ENCODE measurements at places on chromosomes 2 and 18.

DNA sequence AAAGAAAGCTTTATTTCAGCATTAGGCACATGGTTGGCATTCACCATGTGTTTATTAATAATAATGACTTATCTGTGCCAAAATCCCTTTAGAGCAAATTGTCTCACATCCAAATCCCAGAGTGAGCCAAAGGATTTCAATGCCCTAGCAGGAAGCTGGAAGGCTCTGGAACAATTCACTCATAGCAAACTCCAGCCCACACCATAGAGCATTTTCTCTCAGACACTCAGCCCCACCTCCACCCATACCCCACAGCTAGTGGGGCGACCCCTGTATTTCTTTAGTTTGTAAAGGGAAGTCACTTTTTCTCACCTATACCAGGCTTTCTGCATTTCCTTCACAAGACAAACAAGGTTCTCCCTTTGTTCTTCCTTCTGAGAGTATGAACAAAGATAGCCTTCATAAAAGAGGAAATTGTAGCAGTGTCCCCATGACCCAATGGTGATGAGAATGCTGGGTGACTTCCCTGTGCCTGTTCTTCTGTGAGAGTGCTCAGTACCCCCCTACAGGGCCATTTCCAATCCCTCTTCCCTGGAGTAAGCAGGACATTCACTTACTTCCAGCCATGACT, 100.1 kb upstream of the APCDD1 start:
- DNase-seq = no peak

DNA sequence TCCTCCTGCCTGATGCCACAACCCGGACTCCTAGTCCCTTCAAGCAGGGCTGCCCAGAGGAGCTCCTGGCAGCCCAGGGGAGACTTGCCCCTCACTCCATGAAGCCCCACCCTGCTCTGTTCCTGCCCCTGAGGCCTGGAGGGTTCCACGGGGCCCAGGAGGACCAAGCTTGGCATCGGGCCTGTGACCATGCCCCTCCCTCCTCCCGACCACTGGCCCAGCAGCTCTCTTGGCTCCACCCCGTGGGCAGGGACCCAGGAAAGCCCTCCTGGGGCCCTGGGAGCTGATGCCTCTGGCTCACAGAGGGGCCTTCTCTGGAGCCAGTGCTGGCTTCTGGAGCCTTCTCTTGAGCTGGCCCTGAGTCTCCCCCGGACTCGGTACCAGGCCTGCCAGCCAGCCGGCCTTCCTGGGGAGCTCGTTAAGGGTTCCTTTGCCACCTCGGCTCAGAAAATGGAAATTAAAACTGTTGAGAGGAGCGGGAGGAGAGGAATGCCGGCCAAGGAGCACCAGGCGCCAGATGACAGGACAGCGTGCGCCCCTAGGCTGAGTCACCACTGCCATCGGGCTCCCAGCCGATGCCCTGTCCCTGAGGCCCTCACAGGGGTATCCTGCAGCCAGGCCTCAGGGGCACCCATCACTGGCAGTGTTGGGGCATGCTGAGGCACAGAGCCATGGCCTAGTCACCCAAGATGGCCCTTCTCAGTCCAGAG, 40.6 kb upstream of the SNED1 start:
- DNase-seq = no peak

DNA sequence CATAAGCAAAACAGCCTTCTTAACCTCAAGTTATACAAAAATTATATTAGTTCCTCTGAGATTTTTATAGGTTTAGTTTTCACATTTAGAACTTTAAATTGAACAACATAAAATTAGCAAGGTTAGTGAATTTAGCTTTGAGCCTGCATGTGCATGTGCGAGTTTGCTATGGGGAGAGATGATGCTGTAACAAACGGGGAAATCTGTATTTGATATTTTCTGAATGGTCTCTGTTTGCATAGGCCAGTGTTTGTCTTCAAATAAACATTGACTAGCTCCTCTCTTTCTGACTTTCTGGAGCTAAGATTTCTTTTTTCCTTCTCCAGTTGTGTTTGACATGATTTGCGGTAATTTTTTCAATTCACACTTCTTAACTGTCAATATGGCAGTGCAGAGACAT, 30.9 kb upstream of the IL18RAP start:
- DNase-seq = no peak

DNA sequence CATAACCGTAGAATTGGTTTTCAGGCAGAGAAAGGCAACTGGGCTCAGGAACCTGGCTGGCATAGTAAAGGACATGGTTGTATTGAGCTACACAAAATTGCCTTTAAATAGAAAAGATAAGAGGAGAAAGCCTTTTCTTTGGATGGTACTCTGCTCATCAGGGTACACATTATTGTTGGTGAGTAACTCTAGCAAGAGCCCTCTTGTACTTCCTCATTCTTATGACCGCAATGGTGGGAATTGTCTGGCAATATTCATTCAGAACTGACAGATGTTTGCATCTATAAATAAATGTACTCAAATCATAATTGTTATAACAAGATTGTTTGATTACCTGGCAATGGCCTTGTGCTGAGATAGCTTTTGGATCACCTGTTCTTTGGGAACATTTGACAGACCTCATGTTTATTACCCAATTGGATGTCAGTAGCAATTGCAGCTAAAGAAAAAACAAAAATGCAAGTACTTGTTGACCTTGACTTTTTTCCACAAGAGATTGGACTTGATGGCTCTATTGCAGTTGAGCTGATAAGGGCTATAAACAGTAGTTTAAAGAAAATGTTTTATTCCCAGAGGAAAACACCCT, 43.9 kb downstream of the MEIS1 start:
- no peak for DNase-seq

Measured in T follicular helper cell (primary cell).